Dorsolateral prefrontal cortex (tissue), 122 donors: ENCODE measurements at places on chromosomes 3 and 15.

- no peak for DNase-seq
These were observed 4.0 kb upstream of the ITGA11 start for GRCh38 chr15:68435966-68436365.

- DNase-seq, result no peak
These were observed 27.2 kb upstream of the PHLDB2 start for GRCh38 chr3:111831840-111832239.

DNA sequence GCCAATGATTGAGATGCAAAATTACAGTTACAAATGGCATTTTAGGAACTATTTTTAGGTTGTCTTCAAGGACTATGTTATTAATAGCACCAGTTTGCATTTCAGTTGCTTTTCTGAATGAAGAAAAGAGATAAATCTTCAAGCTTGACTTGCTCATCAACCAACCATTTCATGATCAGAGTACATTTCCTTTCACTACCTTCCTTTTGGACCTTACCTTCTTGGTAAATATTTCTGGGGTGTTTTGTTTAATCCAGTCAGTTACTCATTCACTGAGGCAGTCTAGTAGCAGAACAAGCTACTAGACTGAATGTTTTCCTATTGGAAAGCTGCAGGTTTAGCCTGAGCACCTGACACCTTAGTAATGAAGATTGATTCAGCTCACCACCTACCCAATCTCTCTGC, 8.2 kb downstream of the SLC27A2 start:
- DNase-seq, result no peak

DNA sequence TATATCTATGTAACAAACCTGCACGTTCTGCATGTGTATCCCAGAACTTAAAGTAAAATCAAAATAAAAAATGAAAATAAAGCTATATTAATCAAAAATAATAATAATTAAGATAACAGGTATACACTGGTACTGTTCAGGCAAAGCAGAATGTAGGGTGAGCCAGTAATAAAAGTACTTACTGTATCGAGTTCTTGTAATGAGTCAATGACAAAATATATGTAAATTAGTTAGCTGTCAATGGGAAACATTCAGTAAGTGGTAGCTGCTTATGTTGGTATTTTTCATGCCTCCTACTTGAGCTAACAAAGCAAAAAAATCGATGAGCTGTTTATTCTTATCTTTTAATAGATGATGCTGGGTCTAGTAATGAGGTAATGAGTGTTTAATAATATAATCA, 93.2 kb downstream of the GBE1 start:
- DNase-seq, result no peak

- DNase-seq, result no peak
These were observed 430.7 kb upstream of the RBMS3 start for GRCh38 chr3:28850186-28850585.

DNA sequence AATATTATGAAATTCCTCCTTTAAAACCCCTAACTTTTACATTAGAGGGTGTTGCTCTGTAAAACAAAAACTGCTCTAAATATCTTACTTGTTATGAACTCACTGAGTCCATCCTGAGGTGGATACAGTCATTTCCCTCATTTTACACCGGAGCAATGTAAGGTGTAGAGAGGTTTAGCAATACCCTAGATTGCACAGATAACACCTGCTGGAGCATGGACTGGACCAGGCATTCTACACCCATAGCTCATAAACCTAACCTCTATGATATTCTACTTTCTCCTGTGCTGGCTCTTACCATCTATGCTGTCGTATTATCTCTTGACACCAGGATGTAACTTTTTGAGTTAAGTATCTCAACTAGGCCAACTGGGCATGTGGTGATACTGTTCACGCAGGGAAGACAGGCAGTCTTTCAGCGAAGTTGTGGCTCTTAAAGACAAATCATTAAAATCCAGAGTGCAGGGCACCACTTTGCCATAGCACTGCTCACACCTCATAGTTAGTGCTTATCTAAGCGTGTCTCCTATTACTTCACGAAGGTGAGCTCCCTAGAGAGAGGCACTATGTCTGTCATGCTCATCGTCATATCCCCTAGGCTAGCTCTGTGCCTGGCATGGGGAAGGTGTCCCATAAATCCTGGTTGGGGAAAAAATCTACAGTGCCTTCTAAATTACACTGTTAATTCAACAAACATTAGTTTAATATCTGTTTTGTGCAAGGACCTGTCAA, 100.1 kb upstream of the SLC2A2 start:
- DNase-seq, result no peak

DNA sequence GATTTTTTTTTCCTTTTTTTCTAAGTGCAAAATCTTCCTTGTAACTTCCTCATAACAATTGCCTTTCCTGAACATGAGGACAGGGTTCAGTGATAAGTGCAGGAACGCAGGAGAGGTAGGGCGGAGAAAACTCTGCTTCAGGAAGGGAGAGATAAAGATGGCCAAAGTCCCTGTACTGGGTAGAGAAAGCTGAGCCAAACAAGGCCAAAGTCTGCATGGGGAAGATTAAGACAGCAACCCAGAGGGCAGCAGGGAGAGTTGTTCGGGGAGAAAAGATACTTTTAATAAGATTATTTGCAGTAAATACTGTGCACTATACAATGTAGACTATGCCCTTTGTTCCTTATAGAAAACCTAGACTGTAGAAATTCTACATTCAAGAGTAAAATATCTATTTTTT, 55.4 kb upstream of the LRRFIP2 start:
- DNase-seq, result no peak

DNA sequence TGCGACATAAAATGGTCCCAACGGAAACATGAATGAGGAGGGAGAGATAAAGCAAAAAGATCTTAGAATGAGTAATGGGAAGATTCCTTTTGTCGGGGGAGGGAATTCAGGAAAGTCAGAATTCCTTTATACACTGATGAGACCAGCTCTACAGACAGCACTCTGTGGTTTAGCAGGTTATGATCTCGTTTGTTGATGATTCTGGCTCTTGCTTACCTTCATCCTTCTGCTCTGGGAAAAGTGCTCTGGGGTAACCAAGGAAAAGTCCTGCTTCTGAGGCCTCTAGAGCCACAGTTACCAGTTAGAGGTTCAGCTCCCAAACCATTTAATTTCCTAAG, 150.7 kb upstream of the NR2E3 start:
- no peak for DNase-seq

- DNase-seq, result peak; percentile 79
These were observed 2.3 kb downstream of the FBXL22 start for GRCh38 chr15:63599401-63600000.

GRCh38 chr15:101531170-101531569, 41.7 kb upstream of the PCSK6 start:
- DNase-seq, result no peak

DNA sequence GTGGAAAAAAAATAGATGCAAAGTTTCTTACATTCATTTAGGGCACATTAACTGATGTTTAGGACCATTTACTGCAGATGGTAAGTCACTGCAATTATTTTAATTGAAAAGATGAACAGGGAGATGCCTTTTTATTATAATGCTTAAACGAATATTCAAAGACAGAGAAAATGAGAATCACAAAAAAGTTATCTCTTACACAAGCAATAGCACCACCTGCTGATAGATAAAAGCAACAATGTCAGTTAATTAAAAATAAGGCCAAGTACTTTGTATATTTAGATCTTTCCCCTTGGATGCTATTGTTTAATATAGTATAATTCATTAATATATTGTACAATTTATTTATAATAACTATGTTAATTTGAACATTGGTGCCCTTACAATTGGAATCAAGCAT, 55.9 kb downstream of the IFT80 start:
- DNase-seq, result no peak

GRCh38 chr3:187873843-187874242, 128.6 kb upstream of the BCL6 start:
- no peak for DNase-seq

- no peak for DNase-seq
These were observed 13.3 kb upstream of the LMAN1L start for GRCh38 chr15:74799255-74799855.

DNA sequence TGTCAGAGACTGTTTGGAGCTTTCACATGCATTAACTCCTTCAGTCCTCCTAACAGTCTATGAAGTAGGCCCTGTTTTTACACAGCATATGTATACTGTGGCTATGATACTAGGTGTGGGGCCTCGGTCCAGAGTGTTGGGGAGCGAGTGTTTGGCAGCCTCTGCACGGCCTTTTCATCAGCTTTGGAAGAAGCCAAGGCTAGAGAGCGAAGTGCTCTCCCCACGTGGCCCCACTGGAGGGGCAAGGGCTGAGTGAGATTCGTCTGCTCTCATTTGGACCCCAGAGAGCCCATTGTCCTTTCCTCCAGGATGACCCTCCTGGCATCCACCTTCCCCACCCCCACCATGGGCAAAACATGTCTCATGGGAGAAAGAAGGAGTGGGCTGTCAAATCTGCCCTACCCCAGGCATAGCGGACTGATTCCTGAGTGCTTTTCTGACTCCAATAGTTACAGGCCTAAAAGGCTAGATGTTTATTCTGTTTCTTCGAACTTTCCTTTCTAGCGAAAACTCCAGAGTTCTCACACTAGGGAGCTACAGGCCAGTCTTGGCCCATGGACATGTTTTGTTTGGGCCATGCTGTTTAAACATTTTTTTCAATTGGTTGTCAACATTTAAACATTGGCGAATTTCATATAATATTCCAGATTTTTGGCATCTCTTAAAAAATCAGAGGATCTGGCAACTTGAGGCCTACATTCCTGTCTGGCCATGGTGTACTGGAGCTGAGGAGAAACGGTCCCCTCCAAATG, 76.0 kb downstream of the EEFSEC start:
- DNase-seq, result no peak

- DNase-seq, result no peak
These were observed 499.6 kb upstream of the KCNMB2 start for GRCh38 chr3:178036451-178037144.

GRCh38 chr3:182420741-182421140, 372.6 kb upstream of the ATP11B start:
- DNase-seq, result no peak

DNA sequence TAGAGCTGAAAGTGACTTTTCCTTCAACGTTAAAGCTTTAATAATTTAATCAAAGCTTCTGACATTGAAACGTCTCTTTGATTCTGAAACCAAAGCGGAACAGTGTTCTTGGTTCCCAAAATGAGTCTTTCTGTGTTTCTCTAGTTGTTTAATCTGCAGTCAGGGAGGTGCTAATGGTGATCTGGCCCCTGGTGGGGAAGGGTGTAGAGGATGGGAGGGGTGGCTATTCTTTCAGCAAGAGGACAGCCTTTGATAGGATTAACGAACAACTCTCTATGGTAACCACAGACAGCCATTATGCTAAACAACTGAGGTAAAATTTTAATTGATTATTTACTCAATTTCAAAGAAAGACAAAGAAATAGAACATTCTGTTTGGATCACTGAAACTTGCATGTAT, 79.9 kb upstream of the CADPS start:
- DNase-seq, result no peak

DNA sequence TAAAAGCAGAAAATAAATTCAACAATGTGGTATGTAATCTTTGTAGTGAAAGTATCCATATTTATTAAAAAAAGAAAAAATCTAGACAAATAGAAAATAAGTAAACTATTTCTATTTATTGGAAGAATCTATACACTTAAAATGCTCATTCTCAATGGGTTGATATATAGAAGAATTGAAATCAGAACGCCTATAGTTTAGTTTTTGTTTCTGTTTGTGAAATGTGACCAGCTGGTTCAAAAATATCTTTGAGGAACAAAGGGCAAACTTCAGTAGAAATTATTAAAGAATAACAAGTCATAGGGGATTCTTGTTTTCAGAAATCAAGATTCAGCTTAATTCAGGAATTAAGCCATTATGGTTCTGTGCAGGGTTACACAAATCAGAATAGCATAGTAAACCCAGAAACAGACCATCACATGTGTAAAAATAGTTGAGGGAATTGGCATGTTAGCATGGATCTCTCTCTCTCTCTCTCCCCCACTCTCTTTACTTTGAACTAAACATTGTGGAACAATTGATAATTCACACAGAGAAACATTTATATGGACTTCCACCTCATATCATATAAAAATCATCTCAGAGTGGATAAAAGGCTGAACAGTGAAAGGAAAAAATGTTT, 134.0 kb downstream of the CHL1 start:
- DNase-seq, result no peak

DNA sequence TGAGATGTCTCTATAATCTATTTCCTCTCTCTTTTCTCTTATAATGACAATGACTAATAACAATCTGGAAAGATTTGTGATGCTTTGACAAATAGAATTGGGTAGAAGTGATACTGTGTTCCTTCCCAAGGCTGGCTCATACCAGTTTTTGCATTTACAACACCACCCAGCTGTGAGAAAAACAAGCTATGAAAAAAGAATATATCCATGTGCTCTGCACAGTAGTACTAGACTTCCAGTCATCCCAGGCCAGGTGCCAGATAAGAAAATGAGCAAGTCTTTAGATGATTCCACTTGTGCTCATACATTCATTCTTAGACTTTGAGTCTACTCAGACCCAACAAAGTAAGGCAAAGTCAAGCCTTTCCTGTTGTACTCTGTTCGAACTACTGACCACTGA, 350.2 kb upstream of the POU1F1 start:
- DNase-seq, result no peak

DNA sequence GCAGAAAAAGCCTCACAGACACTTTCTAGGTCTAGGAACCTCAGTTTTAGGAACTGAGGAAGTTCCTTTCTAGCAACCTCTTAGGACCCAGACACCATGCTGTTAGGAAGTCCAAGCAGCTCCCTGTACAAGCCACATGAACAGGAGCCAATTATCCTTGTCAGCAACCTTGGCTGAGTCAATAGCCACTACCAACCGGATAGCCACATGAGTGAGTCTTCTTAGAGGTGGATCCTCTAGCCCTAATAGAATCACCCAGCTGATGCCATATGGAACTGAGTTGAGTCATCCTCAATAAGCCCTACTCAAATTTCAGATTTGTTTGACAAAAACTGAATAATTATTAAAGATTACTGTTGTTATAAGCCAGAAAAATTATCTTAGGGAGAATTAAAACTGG, 256.2 kb downstream of the NLGN1 start:
- DNase-seq, result no peak

- DNase-seq, result no peak
These were observed 437.1 kb downstream of the SHQ1 start for GRCh38 chr3:72411126-72411525.

- DNase-seq, result no peak
These were observed 684.3 kb upstream of the DPPA4 start for GRCh38 chr3:110021659-110022058.

- no peak for DNase-seq
These were observed 631.9 kb downstream of the RBMS3 start for GRCh38 chr3:29912600-29913288.

DNA sequence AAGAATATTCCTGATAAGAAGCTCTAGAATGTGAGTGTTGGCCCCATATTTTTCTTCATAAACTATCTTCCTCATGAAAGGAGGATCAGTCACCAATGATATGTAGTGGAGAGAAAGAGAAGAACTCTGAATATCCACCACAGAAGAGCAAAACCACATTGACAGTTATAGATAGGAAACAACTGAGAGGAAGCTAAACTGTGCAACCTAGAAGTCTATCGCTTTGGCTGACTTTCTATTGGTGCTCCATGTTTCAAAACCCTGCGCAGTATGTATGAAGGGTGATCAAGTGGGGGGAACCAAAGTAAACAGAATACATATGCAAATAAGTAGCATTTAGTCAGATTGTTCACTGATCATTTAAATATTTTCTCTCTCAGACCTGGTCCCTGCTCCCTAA, 41.0 kb upstream of the ZNF280D start:
- DNase-seq, result no peak
